ENCODE measurements at places on chromosomes 2 and 18. TPM values are rescaled to one million over a fixed set of nuclear protein-coding genes. Genes with fewer than 3 reads are reported as not detected.

The GPAT2 gene
- total RNA-seq: 10.2 TPM

DNA sequence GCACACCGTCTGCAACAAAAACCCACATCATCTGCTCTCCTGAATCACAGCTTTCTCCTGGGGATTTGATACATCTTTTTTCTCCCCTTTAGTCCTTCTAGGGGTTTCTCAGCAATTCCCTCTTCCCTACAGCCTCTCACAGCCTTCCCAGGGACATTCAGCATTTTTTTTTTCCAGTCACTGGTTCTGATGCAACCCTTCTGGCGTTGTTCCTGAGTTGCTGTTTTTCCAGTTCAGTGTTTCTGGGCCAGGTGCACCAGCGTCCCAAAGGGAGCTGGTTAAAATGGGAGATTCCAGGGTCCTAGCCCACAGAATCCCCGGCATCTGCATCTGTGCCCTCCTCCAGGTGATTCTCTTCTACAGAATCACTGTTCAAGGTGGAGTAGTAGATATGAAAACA is 36.1 kb downstream of the ADCY3 start:
- DNase-seq: peak; percentile 83

The UGP2 gene
- total RNA-seq: 119 TPM

The TIMM21 gene
- total RNA-seq: 6.5 TPM

DNA sequence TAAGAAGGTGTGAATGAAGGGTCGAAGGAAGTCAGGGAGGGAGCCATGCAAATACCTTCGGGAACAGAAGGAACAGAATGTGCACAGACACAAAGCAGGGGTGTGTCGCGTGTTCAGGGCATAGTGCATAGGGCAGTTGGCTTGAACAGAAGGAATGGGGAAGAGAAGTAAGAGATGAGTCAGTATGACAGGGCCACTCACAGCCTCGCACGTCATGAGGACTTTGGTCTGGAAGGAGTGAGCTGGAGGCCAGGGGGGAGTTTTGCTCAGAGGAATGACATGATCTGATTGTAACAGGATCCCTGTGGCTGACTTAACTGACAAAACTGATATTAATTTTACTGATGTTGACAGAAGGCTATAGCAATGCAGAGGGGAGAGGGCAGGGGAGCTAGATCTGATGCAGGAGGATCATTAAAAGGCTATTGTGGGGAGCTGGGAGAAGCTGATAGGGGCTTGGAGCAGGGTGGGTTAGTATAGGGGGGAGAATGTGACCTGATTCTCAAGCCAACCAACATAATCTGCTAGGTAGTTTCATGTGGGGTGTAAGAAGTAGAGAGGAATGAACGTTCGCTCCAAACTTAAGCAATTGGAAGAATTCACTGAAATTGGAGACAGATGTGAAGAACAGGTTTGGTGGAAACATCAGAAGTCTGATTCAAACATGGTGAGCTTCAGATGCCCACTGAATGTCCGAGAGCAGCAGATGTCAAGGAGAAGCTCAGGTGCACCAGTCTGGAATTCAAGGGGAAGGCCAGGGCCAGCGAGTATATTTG is 60.4 kb upstream of the COPS8 start:
- peak; percentile 82 for DNase-seq

GRCh38 chr18:251572-251971 is 16.3 kb downstream of the THOC1 start:
- DNase-seq: no peak

The STPG4 gene
- total RNA-seq: not detected

DNA sequence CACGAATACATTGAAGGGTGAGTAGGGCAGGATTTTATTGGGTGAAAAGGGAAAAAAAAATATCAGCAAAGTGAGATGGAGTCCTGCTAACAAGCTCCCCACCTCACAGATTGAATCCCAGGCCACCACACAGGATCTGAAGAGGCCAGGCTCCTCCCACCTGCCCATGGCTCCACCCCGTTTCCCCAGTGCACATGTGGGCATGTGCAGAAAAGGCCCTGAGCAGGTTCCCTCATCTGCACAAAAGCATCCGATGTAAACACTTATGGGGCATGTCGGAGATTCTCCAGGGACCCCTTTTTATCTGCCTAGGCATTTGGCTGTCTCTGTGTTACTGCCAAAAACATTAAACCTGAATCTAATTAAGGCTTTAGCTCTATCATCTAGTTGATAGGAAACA is 35.2 kb downstream of the SKA1 start:
- no peak for DNase-seq

DNA sequence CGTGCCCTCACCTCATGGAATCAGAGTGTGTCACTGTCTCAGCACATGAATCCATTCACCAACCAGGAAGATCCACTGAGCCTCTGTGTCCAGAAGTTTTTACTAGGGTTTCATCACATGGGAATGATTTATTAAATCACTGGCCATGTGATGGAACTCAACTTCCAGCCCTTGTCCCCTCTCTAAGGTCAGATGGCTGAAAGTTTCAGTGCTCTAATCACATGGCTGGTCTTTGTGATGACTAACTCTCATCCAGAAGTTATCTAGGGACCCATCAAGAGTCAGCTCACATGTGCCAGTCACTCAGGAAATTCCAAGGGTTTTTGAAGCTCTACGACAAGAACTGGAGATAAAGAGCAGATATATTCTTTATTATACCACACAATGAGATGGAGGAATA is 140.5 kb upstream of the GYPC start:
- no peak for DNase-seq

The CD226 gene
- 0.99 TPM for total RNA-seq

- DNase-seq: peak; percentile 49
Observed at GRCh38 chr2:201420442-201421113, 30.7 kb downstream of the TRAK2 start.

- DNase-seq: no peak
Observed at GRCh38 chr2:7649461-7650228, 732.4 kb downstream of the RNF144A start.

DNA sequence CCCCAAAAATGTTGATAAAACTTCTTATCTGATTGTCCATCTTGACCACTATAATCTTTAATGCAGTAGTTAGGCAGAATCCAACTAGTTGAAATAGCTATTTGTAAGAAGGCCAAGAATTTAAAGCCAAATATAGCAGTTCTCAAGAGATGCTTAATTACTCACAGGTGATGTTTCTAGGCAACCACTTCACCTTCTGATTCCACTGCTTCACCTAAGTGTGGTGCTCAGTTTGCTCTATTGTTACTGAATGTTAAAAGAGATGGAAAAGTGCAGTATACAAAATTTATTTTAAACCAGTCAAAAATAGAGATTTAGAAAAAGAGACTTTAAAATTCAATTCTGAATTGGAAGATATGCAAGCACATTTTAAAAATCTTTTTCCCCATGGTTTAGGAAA is 539.4 kb downstream of the ZNF804A start:
- DNase-seq: no peak

DNA sequence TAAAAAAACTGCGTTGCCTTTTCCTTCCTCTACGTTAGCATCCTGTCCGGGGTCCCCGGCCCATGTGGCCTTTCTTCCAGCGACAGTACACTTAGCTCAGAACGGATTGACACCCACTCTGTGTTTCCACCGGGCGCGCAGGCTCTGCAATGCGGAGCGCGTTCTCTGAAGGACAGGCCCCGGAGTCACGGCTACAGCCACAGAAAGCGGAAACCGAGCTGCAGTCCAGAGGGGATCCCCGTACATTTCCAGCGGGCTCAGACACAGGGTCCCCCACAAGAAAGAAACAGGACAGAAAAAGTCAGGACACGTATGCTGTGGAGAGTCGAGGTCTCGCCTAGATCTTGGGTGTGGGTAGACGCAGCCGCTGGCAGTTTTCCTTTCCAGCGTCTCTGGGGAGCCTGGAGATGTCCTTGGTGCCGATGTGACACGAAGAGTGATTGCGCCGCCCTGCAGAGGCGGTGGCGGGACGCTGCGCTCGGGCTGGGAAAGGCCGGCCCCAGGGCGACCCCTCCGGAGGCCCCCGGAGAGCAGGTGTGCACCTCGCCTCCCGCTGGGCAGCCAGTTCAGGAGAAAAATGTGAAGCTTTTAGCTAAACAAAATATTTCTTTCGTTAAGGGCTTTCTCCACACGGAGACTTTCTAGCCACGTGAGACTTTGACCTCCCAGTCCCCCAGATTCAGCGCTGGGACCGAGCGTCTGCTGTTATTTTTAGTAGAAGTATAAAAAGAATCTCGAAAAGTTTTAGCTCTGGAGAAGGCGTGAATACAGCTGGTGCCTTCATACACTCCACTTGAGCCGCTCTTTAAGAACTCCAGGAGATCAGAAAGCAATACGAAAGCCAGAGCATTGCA is 1.3 kb upstream of the ACKR3 start:
- no peak for DNase-seq

- DNase-seq: no peak
Observed at GRCh38 chr2:195675783-195676427, 18.9 kb downstream of the SLC39A10 start.

GRCh38 chr2:205885492-205886099 is 200.4 kb downstream of the INO80D start:
- DNase-seq: peak; percentile 70

GRCh38 chr2:234494361-234495250 is 2.3 kb downstream of the ARL4C start:
- peak; percentile 86 for DNase-seq

DNA sequence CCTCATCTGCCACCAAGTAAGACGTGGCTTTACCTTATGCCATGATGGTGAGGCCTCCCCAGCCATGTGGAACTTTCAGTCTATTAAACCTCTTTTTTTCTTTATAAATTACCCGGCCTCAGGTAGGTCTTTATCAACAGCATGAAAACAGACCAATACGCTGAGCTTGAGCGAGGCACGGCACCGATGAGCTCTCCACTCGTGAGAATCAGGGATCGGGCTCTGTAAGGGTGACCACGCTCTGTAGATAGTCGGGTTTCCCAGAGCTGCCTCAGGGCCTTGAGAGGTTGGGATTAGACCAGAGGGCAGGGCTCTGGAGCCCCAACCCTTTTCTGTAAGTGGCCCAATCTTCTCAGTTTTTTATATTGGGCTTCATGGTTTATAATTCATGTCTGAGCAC is 360.3 kb upstream of the MYT1L start:
- no peak for DNase-seq

The MBP gene
- 54.1 TPM for total RNA-seq

- no peak for DNase-seq
Observed at GRCh38 chr2:197615016-197615652, 60.3 kb downstream of the RFTN2 start.

The MYO3B gene
- 0.33 TPM for total RNA-seq

DNA sequence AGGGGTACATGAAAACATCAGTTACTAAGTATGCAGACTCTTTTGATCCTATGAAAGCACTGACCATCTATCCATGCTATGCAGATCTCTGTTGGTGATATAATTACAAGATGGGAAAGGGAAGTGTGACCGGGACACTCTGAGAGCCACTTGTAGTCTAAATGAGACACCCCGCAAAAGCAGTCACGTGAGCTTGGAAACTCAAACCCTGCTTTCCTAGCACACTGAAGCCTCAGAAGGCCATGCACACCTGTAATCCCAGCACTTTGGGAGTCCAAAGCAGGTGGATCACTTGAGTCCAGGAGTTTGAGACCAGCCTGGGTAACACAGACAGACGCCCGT is 137.5 kb downstream of the INO80D start:
- no peak for DNase-seq

The KCNIP3 gene
- total RNA-seq: 2.9 TPM

DNA sequence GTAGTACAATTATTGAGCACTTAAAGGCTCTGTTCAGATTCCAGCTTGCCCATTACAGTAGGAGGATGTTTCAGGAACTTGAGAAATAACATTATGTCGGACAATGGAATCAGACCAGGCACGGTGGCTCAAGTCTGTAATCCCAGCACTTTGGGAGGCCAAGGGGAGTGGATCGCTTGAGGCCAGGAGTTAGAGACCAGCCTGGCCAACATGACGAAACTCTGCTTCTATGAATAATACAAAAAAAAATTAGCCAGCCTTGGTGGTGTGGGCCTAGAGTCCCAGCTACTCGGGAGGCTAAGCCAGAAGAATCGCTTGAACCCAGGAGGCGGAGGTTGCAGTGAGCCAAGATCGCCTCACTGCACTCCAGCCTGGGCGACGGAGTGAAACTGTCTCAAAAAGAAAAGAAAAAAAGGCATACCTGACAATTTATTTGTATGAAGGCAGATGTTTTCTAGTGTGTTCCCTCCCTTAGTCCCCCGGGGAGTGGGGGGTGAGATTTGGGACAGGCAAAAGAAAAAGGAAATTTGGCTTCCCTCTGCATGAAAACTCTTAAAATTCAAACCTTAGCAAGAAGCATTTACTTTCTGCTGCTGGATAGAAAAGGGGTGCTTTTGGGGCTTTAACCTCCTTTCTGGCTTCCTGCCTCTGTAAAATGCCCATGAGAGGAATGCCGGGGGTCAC is 13.7 kb upstream of the ZNF532 start:
- DNase-seq: no peak

GRCh38 chr18:3885209-3885792 is 435.3 kb downstream of the TGIF1 start:
- DNase-seq: no peak

DNA sequence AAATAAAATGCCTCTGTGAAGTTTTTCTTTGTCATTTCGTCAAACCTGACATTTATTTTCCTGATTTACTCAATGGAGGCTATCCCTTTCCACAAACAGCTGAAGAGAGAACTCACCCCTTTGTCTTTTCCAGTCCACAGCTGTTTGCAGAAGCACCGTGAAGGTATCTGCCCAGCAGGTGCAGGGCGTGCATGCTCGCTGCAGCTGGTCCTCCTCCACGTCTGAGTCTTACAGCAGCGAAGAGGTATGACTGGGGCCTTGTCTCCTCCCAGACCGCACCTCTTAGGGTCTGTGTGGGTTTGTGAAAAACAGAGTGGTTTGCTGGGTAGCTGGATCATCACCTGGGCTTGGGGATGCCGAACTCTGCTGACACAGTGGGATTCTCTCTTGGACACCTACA is 9.7 kb downstream of the SPP2 start:
- no peak for DNase-seq

DNA sequence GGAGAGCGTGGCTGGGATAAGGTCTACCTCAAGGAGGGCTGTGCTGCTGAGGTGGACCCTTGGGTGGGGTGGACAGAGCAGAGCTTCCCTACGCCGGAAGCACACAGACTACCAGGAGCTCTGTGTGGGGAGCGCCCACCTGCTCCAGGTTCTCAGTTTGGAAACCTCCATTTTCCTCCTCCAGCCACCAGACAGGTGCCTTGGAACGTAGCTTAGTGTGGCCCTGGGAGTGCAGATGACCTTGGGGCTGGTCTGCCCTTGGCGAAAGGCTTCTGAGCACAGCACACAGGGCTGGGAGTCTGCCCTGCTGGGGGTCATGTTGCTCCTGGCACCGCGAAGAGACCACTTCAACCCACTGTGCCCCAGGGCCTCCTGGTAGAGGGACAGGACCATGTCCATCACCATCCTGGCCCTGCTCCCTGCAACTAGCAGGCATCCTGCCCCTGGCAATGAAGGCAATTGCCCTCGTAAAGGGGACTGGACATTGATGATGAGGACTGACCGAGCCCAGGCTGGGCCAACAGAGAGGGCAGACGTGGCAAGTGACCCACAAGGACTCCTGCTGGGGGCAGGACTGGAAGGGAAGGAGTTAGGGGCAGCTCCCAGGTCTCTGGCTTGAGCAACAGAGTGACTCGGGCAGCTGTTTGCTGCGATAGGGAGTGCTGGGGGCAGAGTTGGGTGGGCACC is 214.7 kb downstream of the CYP26B1 start:
- DNase-seq: no peak

The CASP10 gene
- 9.1 TPM for total RNA-seq
